BJ (cell line): ENCODE measurements at places on chromosomes 5 and 9. TPM values are rescaled to one million over a fixed set of nuclear protein-coding genes. Genes with fewer than 3 reads are reported as not detected.

Gene STPG3
- not detected in 2 replicates for polyA plus RNA-seq

Gene DELE1
- polyA plus RNA-seq = 65.4 and 110 TPM in 2 replicates

Gene ALDH1A1
- 247 and 474 TPM in 2 replicates for polyA plus RNA-seq

Gene UBE2QL1
- polyA plus RNA-seq = not detected in 2 replicates

Gene PTGS1
- 72.6 and 102 TPM in 2 replicates for polyA plus RNA-seq

Gene FAM169A
- polyA plus RNA-seq = 0.22 and 0.48 TPM in 2 replicates

Gene KIAA1191
- polyA plus RNA-seq = 119 and 171 TPM in 2 replicates

Gene JAKMIP2
- not detected in 2 replicates for polyA plus RNA-seq

Gene TUSC1
- polyA plus RNA-seq = 4.6 and 5.6 TPM in 2 replicates

Gene SLC4A9
- not detected in 2 replicates for polyA plus RNA-seq

Gene CAMK2A
- polyA plus RNA-seq = 0.09 and 0.11 TPM in 2 replicates

Gene B4GALT7
- polyA plus RNA-seq = 23.2 and 39.5 TPM in 2 replicates

Gene CCDC69
- 0.93 and 1.0 TPM in 2 replicates for polyA plus RNA-seq

Gene C5orf34
- 2.6 and 4.7 TPM in 2 replicates for polyA plus RNA-seq

Gene OCLN
- polyA plus RNA-seq = 0.25 and 0.71 TPM in 2 replicates

Gene TMEM215
- not detected in 2 replicates for polyA plus RNA-seq

Gene PCDHGA6
- 3.3 and 4.3 TPM in 2 replicates for polyA plus RNA-seq

Gene IRX2
- 1.8 and 2.7 TPM in 2 replicates for polyA plus RNA-seq

Gene IFNB1
- polyA plus RNA-seq = not detected in 2 replicates

Gene MRPS2
- 54.6 and 102 TPM in 2 replicates for polyA plus RNA-seq

Gene CHMP5
- polyA plus RNA-seq = 37.6 and 84.9 TPM in 2 replicates

Gene KLF4
- 4.3 and 5.2 TPM in 2 replicates for polyA plus RNA-seq

Gene LEAP2
- polyA plus RNA-seq = 0.31 and 0.70 TPM in 2 replicates

Gene TMEM267
- 11.4 and 32.9 TPM in 2 replicates for polyA plus RNA-seq

Gene WHRN
- 0.61 and 1.5 TPM in 2 replicates for polyA plus RNA-seq

Gene RASEF
- not detected in 2 replicates for polyA plus RNA-seq

Gene GDA
- polyA plus RNA-seq = not detected in 2 replicates

Gene FYB1
- polyA plus RNA-seq = 0.06 and 0.09 TPM in 2 replicates

Gene INVS
- polyA plus RNA-seq = 9.7 and 16.1 TPM in 2 replicates

Gene GALNT12
- polyA plus RNA-seq = 4.2 and 4.8 TPM in 2 replicates

Gene FOXD4
- polyA plus RNA-seq = 0.12 and 0.17 TPM in 2 replicates

Gene ITK
- not detected in 2 replicates for polyA plus RNA-seq

Gene FOXD4L4
- not detected in 2 replicates for polyA plus RNA-seq

Gene PTGER4
- 0.28 and 0.44 TPM in 2 replicates for polyA plus RNA-seq

Gene GFPT2
- 4.7 and 6.1 TPM in 2 replicates for polyA plus RNA-seq

Gene GPR151
- not detected in 2 replicates for polyA plus RNA-seq

Gene DNAJC25
- polyA plus RNA-seq = 4.9 and 6.9 TPM in 2 replicates

Gene PRDM12
- polyA plus RNA-seq = not detected in 2 replicates

Gene ARSI
- 5.2 and 9.8 TPM in 2 replicates for polyA plus RNA-seq

Gene C5orf15
- polyA plus RNA-seq = 48.1 and 85.5 TPM in 2 replicates

Gene SLC6A3
- not detected in 2 replicates for polyA plus RNA-seq

Gene PDE6A
- not detected in 2 replicates for polyA plus RNA-seq

Gene SLC23A1
- not detected in 2 replicates for polyA plus RNA-seq

Gene C5orf63
- polyA plus RNA-seq = 1.4 and 3.9 TPM in 2 replicates
